G401 (cell line): ENCODE measurements at places on chromosomes 1 and 21. TPM values are rescaled to one million over a fixed set of nuclear protein-coding genes. Genes with fewer than 3 reads are reported as not detected.

Gene MPZ
- 0.68 TPM in 1 of 2 replicates, not detected in the other for total RNA-seq

Gene SEC22B
- total RNA-seq, result 4.9 and 5.1 TPM in 2 replicates

Gene UHMK1
- total RNA-seq, result 11.7 and 16.3 TPM in 2 replicates

Gene CDK18
- total RNA-seq, result 4.0 and 6.6 TPM in 2 replicates

Gene C4BPA
- not detected in 2 replicates for total RNA-seq

Gene NKAIN1
- 3.6 and 9.2 TPM in 2 replicates for total RNA-seq

Gene PLA2G2D
- total RNA-seq, result not detected in 2 replicates

- no peak for DNase-seq
Observed at GRCh38 chr1:114997510-114998289, 31.9 kb upstream of the TSHB start.

DNA sequence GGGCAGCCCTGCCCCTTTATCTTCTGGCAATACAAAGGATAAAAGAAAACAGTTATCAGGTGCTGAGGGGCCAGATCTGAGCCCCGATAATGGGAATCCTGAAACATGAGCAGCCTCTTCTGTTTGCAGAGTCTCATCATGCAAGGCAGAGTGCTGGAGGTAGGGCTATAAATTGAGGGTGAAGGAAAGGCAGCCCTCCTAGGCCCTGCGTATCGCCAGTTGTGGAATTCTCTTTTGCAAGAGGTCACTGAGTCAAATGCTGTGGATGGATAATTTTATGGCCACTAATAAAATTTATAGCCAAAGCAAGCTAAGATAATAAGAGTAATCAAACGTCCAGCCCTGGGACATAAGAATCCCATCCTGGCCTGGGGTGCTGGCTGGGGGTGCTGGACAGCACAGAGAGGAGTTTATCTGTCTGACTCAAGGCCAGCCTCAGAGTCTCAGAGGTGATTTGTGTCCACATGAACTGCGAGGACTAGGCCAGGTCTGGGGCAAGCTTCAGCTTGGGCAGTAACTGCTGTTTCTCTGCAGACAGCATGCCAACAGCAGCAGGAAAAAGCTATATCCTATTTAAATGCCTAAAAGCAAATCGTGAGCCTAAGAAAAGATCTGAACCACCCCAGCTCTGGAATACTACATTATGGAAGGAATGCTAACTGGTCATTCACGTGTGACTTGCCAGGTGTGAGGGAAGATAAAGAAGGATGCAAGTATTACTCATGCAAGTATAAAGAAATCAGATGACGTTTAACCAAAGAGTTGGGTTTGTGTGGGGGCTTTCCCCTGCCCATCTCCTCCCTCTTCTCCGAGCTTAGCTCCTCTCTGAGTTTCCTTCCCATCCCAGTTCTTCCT lies 254.8 kb downstream of the KIF26B start:
- DNase-seq, result no peak

- DNase-seq, result no peak
Observed at GRCh38 chr1:152086760-152087159, 2.1 kb downstream of the TCHHL1 start.

GRCh38 chr21:45598666-45599065 lies 44.9 kb upstream of the PCBP3 start:
- no peak for DNase-seq

GRCh38 chr1:47676311-47677054 lies 238.6 kb downstream of the FOXD2 start:
- DNase-seq, result no peak

- no peak for DNase-seq
Observed at GRCh38 chr1:168709405-168710363, 19.3 kb downstream of the DPT start.

DNA sequence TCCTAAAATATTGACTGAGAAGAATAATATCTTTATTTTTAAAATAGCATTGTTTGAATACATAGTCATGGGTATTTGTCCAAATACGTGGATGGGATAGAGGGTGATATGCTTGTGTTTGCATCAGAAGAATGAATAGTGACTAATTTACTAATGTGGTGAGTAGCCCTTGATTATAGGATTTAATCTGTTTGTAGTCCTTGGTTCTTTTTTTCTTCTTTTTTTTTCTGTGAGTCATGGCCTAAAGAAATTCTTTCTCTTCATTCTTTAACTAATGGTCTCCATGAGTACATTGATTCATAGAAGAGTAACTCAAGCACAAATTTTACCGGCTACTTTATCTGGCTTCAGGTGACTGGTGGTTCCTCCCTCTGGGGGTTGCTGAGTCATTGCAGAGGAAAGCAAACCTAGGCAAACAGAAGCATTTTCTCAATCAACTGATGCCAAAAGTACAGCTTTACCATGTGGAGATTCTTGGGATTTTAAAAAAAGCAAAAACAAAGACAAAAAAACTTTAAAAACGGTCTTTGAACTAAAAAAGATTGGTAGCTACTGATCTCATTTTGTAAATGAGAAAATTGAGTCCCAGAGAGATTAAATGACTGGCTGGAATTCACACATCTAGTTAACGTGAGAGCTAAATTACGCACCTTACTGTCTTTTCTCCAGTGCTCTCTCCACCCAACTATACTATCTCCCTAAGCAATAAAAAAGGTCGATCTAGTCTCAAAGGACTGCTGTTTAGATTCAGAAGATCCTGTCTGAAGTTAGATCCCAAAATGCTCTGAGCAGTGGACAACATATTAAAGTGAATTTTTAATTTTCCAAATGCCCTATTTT lies 40.5 kb downstream of the AK5 start:
- DNase-seq, result no peak

DNA sequence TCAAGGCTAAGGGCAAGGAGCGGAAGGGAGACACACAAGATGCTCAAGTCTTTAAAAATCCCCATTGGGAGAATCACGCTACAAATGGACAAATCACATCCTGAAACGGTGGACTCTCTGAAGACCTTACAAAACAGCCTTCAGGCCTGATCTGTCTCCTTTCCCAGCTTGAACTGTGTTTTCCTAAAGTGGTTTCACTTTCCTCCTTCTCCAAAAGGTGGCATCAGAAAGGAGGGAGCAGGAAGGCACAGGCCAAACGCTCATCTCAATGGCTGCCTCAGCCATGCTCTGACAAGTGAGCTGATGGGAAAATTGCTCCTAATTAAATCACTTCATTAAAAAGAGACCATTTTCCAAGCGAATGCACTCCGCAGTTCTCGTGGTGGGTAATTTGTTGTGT lies 47.7 kb downstream of the UTP25 start:
- peak; percentile 89 for DNase-seq

DNA sequence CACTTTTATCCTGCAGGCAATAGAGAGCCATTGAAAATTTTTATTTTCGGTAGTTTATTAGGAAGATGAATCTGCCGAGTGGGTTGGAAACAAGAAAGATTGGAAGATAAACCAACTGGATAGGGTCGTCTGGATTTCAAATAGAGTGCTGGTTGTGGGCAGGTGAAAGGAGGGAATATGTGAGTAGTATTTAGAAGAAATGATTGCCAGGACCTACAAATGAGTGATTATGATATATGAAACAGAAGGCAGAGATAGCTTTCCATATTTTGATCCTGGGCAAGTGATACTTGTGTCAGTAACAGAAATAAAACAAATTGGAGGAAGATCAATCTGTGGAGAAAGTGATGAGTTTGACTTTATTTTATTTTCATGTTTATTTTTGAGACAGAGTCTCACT lies 2.5 kb downstream of the CNIH4 start:
- no peak for DNase-seq

DNA sequence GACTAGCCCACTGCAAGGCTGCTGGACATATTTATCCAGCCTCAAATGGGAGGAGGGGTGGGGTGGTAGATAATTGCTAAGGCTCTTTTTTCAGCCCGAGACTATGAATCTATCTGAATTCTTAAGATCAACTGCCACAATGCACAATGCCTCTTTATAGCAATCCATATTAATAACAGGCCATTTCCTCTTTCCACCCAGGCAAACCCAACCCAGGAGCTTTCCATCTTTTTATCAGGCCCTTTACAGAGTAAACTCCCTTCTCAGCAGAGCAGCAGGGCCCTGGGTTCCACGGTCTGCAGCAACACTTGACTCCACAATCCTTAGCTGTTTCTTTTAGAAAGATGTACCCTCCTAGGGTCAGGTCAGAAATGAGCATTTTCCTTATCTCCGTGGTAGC lies 806 bp downstream of the DDOST start:
- DNase-seq, result no peak

GRCh38 chr21:45078877-45079281 lies 4.5 kb downstream of the ADARB1 start:
- DNase-seq, result no peak

DNA sequence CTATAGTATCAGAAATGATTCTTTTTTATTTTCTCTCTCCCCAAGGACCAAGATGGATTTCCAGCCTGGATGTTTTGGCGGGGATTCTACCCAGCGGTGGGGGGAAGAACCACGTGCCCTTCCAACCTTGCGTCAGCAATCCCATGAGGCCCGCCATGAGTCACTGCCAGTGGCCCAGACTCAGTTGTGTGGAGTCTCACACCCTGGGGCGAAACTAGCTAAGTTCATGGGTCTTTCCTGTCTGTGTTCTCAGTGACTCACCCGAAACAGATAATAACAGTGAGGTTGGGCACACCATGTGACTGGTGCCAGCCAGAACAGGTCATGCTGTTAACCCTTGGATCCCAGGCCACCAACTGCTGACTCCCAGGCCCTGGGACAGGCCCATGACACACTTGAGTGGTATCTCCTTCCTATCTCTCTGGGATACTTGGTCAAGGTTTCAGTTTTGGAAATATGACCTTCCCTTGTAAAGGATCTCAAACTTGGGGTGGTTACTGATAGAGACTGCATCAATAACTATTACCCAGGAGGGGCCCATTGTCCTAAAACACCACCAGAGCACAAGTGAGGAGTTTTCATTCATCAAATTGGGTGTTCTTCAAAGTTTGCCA lies 98.0 kb upstream of the DUSP10 start:
- DNase-seq, result no peak

- no peak for DNase-seq
Observed at GRCh38 chr1:223833948-223834347, 11.8 kb downstream of the TP53BP2 start.

- DNase-seq, result no peak
Observed at GRCh38 chr1:229238674-229239415, 32.1 kb upstream of the RAB4A start.

GRCh38 chr21:32412162-32413014 lies at the start of gene EVA1C:
Gene EVA1C (plus strand): TSS chr21:32412706. CDS start chr21:32412854, 148 bp downstream.
- peak; percentile 49 for DNase-seq

DNA sequence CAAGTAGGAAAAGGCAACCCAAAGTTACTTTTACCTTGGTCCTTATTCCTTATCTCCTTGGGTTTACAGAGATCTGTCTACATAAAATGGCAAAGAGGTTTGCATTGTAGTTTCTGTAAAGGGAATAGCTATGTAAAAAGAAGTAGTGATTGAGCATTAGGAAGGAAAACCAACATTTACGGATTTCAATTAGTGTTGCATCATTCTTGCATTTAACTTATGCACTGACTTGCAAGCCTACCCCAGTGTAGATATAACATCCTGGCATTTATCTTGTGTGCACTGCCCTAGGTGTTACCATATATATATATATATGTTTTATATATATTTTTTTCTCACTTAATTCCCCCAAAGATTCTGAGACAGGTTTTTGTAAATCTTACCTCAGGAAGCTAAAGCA lies 3.7 kb upstream of the LEPR start:
- DNase-seq, result no peak

- no peak for DNase-seq
Observed at GRCh38 chr1:24955161-24955560, 25.1 kb upstream of the RUNX3 start.

DNA sequence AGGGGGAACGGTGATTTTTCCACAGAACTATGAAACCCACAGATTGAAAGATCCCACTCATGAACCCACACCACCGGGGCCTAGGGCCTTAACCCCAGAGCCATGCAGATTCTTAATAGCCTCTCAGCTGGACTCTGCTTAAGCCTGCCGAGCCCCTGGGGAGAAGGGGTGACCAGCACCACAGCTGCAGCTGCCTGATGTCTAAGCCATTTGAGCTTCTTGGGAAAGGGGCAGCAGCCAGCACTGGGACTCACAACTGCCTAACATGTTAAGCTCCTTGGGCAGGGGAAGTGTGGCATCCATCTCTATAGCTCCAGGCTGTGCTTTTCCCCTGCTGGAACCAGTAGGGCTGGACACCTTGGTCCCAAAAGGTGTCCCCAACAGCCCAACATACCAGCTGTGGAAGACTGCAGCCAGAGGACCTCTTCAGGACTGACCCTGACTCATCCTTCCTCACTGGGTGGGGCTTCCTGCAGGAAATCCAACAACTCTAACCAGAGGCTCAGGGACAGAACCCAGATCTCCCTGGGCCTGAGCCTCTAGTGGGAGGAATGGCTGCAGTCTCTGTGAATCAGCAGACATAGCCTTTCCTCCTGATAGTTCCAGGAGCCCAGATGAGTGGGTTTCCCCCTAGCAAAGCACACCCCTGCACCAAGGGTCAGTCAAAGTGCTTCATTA lies 34.6 kb upstream of the FMO3 start:
- no peak for DNase-seq

DNA sequence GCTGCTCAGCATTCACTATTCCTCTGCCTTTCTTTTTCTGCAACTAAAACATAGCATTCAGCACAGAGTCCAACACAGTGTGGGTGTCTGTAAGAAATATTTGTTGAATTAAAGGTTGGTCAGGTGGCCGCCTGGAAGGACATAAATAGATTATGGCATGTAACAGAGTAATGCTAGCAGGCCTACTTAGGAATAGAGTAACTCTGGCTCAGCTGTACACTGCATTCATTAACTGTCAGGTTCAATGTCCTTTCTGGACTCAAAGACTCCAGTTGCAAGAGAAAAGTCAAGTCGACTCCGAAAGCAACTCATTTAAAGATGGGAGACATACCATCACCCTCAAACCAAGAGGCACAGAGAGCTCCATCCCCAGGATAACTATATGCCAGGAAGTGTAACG lies 116.0 kb downstream of the LMX1A start:
- no peak for DNase-seq
